ENCODE measurements at places on chromosomes 2 and 18. TPM values are rescaled to one million over a fixed set of nuclear protein-coding genes. Genes with fewer than 3 reads are reported as not detected.
A peak's percentile ranks its signal among the peaks of the same experiment; 100 is the strongest.

- DNase-seq = peak; percentile 91
Measured at GRCh38 chr18:70280007-70280925, 8.6 kb upstream of the SOCS6 start.

- no peak for DNase-seq
Measured at GRCh38 chr2:158009399-158009798, 92.3 kb upstream of the UPP2 start.

The FBXO41 gene
- total RNA-seq = 1.6 TPM

DNA sequence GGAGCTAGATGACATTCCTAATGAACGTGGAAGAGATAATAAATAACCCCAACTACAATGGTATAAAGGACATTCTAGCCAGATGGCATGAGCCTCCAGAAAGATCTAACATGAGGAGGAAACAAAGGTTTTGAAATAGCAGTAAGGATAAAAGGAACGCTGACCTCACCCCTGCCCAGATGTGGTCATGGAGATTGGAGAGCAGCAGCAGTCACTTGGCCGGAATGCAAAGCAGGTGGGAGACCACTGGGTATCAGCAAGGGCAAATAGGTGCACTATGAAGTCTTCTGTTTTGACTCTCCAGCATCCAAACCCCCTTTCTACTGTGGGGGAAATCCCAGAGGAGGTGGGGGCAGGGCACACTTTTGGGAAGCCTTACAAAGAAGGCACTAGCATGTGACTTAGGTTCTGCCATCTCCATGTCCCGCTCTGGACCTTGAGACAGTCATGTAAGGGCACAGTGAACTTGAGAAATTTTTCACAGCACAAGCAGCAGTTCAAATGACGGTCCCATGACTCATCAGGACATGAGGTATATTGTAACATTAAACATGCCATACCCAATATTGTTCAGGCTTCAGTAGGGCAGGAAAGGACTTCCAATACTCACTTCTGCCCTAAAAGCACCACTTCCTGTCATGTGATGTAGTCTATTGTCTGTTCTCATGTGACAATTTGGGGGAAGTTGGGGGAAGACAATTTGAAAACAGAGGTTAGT lies 55.2 kb downstream of the METTL4 start:
- DNase-seq = peak; percentile 97

DNA sequence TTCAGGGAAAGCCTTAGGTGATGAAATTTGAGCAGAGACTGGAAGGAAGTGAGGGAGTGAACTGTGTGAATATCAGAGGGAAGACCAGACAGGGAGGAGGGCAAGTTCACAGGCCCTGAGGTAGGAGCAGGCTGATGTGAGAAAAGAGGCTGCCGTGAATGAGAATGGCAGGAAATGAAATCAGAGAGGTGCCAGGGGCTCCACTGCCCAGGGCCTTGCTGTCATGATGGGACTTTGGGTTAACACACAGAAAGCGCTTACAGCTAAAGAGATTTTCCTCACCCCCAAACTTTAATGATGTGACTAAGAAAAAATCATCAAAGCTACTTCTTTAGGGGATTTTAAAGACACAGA lies 53.8 kb downstream of the MARCHF4 start:
- no peak for DNase-seq

The ELMOD3 gene
- 15.1 TPM for total RNA-seq

Data from bronchial epithelial cell (primary cell).